BE2C (cell line): ENCODE measurements at places on chromosomes 4 and X.

DNA sequence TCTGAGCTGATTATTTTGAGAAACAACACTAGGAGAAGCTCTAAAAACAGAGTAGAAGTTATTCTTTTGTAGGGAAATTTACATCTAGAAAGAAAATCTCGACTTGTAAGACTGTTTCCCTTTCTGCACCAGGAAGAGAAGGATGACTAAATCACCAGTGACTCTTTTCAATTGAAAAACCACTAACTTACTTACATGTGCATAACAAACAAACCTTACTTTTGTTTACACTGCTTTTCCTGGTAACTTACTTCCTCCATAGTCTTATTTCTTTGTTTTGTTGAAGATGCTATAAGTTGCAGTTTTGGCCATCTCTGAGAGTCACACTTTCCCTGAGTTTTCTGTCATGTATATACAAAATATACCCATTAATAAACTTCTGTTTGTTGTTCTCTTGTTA, 293.6 kb upstream of the FAT4 start:
- no peak for DNase-seq

DNA sequence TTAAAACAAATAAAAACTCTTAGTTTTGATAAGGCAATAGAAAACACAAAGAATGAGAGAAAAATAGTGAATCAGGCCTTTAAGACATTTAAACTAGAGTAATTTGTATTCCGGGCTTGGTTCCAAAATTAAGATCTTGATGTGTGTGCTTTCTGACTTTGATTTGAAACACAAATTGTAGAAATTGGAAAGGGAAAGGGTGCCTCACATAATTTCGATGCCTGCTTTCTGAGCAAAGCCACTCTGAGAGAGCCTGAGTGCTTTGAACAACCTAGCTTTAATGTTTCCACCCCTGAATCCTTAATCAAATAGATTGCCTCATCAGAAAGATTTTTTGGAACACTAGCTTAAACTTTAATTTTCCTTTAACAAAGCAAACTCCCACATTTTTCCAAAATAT, 666.8 kb downstream of the PCDH18 start:
- DNase-seq, result no peak

DNA sequence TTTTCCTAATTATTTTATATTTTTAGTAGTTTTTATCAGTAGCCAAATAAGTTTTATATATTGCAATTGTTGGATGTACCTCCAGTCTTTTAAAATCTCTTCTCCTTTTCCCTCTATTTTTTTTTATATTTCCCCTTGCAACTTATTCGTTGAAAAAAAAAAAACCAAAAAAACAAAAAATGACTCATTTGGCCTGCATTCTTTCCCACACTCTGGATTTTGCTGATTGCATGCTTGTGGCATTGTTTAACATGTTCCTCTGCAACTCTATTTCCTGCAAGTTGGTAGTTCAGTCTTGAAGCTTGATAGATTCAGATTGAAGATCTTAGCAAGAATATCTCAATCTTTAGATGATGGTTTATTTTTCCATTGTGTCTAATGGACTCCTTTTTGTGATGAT, 260.6 kb upstream of the BOD1L1 start:
- no peak for DNase-seq

DNA sequence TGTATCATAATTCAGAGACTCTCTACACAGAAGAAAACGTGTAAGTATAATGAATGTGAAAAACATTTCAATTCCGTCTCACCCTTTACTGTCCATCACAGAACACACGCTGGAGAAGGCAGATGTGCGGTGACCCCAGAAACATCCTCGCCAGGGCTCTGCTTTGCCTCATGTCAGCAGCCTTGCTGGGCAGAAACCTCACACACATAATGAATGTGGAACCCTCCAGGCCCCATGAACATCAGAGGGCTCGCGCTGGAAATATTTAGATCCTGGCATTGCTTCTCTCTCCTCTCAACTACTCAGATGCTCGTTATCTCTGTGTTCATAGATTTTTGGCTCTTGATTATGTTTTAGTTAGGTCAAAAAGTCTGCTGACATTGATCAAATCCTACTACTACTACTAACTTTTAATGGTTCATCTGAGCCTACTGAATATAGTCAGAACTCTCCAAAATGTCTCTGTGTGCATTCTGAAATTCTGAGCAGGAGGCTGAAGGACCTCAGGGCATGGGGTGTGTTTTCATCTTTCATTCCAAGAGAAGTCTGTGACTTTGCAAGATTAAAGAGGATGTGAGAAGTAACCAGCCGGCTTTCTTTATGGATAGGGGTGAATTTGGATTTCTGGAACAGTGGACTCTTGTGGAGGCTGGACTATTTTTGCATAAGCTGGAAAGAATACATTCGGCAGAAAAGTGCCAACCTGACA, 27.0 kb downstream of the SMIM43 start:
- no peak for DNase-seq

DNA sequence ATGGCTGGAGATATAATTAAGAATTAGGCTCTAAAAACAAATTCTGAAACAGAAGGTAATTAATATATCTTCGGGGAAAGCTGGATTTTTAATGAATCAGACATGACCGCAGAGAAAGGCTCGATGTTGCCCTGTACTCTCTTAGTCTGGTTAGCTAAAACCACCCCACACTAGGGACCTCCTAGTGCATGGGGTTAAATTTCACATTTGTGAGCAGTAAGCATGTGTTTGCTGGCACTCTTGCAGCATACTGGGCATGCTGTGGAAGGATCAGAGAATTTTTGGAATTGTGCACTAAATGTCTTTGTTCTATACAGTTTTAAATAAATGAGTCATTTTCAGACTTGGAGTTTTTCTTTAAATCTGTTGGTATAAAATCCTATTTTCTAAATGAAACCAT, 475.6 kb upstream of the FTHL17 start:
- DNase-seq, result no peak

GRCh38 chr4:574346-575161, 1.5 kb downstream of the TMEM271 start:
- DNase-seq, result no peak

GRCh38 chr4:93810340-93810992, 18.1 kb upstream of the ATOH1 start:
- no peak for DNase-seq

DNA sequence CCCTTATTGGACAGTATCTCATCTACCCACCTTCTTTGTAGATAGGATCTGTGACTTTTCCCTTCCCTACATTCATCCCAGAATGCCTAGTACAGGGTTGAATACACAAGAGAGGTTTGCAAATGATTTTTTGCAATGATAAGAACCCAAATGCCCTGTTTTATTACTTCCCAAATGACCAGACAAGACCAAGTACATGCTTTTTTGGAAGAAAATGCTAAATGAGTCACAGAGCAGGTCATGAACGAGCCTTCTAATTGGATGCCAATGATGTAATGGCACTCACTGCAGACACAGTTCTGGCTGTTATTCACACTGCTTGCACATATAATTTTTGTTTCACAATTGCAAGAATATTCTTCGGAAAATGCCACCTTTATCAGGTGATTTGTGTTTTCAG, 17.8 kb upstream of the GABRQ start:
- DNase-seq, result no peak

DNA sequence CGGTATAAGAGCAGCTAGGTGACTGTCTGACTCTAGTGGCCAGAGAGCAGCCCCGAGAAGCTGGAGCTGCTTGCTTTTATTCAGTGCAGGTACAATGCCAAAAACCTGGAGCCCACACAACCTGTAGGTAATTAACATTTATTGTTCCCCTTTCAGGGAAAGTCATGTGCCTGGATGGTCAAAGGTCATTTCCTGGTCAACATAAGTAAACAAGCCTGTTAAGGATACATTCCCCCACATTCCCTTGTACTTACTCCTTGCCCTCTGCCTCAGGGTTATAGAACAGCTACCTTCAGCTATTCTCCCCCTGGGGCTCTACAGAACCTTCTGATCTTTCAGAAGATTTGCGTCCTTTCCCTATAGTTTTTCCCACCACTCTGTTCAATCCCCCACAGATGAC, 253.4 kb downstream of the TMA16 start:
- no peak for DNase-seq

- no peak for DNase-seq
These were observed 22.3 kb downstream of the UBA6 start for GRCh38 chr4:67678612-67679011.

GRCh38 chr4:56806666-56807065, 14.8 kb downstream of the SPINK2 start:
- no peak for DNase-seq

GRCh38 chrX:150158554-150159332, 204.4 kb upstream of the MAMLD1 start:
- no peak for DNase-seq
